G401 (cell line): ENCODE measurements at places on chromosomes 11 and 22.

DNA sequence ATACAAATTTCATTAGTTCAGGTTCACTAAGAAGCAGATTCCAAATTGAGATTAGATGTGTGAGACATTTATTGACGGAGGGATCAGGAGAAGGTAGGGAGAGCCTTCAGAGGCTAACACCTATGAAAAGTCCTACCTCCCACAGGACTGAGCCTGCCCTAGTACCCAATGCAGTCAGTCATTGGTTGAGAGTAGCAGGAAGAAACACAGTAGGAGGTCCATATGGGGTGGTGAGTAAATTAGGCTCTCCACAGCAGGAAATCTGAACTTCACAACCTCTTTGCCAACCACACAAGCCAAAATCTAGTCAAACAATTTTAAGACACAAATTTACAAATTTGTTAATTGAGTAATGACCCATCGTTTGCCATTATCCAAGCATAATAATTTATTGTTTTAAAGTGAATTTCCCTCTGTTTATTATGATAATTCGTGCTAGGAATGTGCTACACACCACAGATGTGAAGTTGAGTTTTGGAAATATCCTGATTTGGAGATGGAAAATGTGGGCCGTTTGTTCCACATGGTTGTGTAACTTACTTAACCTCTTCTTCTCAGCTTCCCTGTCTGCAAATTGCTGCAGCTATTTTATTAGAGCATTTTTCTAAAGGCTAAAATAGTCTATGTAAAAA lies 542.1 kb downstream of the ETS1 start:
- no peak for DNase-seq

- DNase-seq, result no peak
Observed at GRCh38 chr11:78796956-78797355, 222.3 kb upstream of the NARS2 start.

DNA sequence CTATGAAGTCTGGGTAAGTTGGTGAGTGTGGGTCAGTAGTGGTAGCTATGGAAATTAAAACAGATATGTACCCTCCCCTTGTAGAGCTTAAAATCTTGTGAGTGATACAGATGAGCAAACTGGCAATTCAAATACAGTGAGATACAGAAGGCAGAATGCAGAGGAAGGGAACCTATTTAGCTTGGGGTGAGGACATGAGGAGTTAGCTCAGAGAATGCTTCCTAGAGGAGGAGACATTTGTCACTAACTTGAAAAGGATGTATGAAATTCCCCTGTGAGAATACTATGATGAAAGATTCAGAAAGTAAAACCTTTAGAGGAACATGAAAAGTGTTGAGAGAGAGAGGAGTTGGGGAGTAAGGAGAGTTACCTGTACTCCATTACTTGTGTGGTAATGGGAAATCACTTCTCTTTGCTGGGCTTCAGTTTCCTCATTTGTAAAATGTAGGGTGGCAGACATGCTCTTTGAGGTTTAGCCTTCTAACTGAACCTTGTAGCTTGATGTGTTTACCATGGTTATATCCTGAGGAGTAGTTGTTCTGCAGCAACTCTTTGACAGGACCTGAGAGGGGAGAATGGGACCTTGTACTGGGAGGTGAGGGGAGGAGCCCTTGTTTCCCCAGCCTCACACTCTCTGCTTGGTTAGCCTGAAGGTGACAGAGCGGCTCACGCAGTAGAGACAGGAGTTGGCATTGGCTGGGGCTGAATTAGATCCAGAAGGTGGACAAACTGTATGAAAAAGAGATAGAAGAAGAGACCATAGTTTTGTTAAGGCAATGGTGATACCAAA lies 17.9 kb downstream of the SWAP70 start:
- no peak for DNase-seq

- no peak for DNase-seq
Observed at GRCh38 chr22:29201782-29202181, 3.9 kb upstream of the EMID1 start.

- DNase-seq, result no peak
Observed at GRCh38 chr11:10440401-10440800, 14.7 kb upstream of the AMPD3 start.

- DNase-seq, result no peak
Observed at GRCh38 chr11:108705061-108705460, 40.2 kb downstream of the DDX10 start.

DNA sequence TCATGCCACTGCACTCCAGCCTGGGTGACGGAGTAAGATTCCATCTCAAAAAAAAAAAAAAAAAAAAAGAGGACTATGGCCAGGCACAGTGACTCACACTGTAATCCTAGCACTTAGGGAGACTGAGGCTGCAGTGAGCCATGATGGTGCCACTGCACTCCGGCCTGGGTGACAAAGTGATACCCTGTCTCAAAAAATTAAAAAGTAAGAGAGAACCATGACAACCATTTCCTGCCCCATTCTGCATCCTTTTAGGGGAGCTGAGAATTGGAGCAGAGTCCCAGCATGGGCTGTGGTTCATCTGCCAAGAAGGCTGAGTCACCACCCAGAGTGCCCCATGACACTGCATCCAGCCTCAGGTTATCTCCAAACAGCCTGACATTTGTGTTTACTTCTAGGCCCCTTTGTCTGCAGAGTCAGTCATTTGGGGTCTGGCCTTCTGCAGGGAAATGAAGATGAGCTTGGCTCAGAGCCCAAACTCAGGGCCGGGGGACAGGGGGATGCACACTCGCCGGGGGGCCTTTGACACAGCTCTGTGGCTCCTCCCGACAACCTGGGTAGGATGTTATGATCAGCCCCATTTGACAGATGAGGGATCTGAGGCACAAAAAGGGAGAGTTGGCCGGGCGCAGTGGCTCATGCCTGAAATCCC lies 4.7 kb downstream of the CSDC2 start:
- DNase-seq, result peak; percentile 87

- peak; percentile 55 for DNase-seq
Observed at GRCh38 chr11:1453611-1454034, 33.0 kb downstream of the MOB2 start.

GRCh38 chr11:69647761-69648497 lies 7.0 kb downstream of the CCND1 start:
- DNase-seq, result no peak

DNA sequence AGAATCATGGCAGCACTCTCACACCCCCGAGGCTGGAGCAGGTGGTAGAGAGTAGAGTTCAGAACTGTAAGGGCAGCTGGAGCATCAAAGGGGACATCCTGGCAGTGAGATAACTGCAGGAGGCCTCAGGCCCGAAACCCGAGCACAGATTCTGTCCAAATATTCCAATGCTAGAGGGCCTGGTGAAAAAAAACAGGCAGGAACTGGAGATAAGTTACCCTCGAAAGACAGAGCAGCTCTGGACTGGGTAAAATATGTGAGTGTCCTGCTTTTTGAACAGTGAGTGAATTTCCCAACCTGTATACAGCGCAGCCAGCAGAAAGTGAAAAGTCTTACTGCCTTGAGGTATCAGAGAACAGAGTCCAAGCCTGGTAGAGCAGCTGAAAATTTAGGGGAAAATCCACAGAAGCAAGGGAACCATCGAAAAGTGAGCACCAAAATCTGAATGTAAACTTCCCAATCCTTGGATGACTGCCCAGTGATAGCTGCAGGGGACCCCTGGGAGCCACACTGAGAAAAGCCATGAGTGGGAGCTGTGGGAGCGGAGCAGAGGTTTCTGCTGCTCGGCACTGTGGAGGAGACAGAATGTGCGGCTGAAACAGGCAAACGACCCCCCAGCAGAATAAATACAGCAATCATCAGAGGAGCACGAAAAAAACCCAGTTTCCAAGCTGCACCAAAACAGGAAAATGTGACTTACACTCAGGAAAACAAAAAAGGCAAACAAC lies 50.6 kb downstream of the WNT11 start:
- no peak for DNase-seq

GRCh38 chr11:9754010-9754471 lies 90.2 kb downstream of the SWAP70 start:
- no peak for DNase-seq

DNA sequence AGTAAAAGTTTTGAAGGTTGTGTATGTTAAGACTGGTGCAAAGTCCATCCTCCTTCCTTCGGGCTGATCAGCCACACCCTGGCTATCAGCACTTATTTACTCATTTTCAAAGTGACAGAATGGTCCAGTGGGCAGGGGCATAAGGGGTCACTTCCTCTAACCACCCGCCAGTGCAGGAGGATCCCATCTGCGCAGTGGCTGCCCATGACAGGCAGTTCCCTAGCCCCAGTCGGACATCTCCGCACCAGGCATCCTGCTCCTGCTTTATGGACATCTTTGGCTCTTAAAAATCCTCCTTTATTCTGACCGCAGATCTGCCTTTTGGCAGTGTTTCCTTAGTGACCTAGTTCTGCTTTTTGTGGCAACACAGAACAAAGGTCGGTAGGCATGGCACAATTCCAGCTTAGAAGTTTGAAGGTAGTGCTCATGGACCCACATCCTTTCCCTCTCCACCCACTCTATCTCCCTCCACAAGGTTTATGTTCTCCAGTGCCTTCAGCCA lies 55.9 kb downstream of the BMAL1 start:
- no peak for DNase-seq

GRCh38 chr11:20477418-20478090 lies 90.0 kb downstream of the PRMT3 start:
- DNase-seq, result no peak

- DNase-seq, result no peak
Observed at GRCh38 chr11:4551346-4551979, 6.5 kb downstream of the OR52M1 start.

DNA sequence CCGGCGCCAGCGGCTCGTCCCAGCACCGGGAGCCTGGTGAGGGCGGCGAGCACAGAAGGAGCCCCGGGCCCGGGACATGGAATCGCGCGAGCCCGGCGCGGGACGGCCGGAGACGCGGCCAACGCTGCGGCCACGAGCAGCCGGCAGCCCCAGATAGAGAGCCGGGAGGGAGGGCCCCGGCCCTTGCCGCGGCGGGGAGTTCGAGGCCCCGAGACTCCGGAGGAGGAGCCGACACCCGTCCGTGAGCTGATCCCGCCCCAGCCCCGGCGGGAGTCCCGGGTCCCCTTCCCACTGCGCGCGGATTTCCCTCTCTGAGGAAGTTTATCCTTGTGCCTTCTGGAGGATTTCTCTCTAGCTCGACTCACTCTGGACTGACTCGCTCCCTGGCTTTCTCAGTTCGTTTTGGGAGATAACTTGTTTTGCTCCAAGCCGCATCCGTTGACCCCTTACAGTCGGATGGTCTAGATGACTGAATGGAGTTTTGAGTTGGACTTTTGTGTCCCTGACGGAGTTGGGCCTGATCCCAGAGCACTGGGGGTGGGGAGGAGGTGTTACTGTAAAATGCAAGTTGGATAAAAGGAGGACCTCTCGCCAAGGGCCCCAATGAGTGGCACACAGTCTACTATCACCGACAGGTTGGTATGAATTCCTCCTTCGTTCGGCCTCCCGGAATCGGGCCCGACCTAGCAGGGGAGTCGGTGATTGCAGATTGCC lies 585 bp downstream of the ARHGEF12 start:
- no peak for DNase-seq

DNA sequence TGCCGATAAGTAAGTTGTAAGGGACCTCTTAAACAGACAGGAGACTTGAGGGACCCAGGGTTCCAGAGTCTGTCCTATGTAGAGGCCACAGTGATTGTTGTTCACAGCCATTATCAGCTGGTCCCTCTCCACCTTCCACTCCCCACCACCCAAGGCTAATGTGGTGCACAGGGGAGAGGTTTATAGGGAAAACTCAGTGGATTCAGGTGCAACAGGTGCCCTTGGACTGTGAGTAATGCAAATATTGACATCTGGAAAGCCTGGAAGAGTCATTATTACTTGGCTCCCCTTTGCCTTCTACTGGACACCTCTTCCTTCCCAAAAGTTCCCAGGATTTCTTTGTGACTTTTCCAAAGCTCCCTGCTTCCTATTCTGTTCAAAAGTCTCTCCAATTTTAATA lies 441.1 kb upstream of the CCDC90B start:
- no peak for DNase-seq

GRCh38 chr22:44394246-44395117 lies 81.7 kb upstream of the SHISAL1 start:
- no peak for DNase-seq

GRCh38 chr22:42939941-42940653 lies 74.9 kb downstream of the PACSIN2 start:
- DNase-seq, result no peak

GRCh38 chr11:130548491-130548833 lies 100.0 kb downstream of the ADAMTS15 start:
- no peak for DNase-seq

- DNase-seq, result peak; percentile 87
Observed at GRCh38 chr11:95108159-95108611, 18.5 kb downstream of the ENDOD1 start.

DNA sequence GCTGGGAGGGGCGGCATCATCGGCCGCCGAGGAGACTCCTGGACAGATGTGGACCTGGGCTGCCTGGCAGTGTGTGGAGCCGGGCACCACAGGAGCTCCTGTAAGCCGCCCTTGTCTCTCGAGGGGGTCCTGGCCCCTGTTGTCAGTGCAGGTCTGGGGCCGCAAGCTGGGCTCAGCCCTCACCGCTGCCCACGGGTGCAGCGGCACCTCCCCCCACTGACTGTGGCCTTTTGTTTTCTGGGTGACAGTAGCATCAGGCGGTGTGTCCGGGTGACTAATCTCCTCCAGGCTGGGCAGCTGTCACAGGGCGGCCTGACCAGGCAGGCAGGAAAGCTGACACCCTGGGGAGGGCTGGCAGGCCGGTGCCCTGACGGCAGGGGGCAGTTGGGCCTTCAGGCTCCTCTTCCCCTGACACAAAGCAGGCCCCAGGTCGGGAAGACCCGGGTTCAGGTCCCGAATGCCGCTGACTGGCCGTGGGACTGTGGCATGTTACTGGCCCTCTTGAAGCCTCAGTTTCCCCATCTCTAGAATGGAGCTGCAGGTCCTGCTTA lies 16.3 kb downstream of the DGKZ start:
- no peak for DNase-seq

DNA sequence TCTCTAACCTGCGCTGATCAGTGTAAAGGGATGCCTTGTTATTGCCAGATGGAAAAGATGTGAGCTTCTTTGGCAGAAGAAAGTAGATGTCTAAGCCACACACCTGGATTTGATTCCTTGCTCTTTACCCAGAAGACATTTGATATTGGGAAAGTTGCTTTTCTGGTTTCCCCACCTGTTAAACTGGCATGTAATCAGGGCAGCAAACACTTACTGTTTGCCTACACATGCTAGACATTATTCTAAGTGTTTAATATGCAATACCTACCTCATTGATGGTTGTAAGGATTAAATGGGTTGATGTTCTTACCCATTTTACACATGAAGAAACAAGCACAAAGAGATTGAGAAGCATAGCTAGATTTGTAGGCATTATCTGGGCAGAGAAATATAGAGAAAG lies 16.6 kb downstream of the ASRGL1 start:
- DNase-seq, result no peak

DNA sequence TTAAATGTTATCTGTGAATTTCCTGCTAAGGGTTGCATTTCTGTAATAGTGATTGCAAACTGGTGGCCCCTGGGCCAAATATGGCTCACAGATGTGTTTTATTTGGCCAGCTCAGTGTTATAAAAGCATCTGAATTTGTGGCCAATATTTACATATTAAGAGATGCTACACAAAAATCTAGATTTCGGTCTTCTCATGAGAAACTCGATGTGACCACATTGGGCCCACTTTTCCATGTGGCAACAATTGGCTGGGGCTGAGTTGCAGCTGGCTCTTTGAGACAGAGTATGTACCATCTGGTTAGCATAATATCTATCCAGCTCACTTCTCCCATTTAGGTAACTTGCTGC lies 244.5 kb upstream of the POU2AF2 start:
- DNase-seq, result no peak
